ENCODE measurements at places on chromosomes 6 and 20.
A peak's percentile ranks its signal among the peaks of the same experiment; 100 is the strongest.

DNA sequence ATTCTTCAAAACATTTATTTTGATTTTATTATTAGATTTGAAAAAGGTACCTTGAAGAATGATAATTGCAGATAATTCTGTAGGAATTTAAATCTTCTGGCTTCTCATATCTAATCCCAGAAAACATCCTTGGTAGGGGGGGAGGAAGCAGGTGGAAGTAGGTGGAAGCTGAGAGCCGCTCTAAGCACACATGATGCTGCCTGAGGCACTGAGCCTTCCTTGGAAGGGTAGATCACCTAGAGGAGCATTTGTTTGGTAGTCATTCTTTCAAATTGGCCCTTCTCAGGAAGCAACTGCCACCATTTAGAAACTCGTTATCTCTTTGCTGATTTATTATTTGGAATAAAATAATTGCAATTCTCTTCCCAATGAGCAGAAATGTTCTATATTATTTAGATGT, 623.3 kb downstream of the CD109 start:
- no peak for DNase-seq

- DNase-seq: no peak
These were observed 5.1 kb downstream of the MTRES1 start for GRCh38 chr6:107033126-107033525.

DNA sequence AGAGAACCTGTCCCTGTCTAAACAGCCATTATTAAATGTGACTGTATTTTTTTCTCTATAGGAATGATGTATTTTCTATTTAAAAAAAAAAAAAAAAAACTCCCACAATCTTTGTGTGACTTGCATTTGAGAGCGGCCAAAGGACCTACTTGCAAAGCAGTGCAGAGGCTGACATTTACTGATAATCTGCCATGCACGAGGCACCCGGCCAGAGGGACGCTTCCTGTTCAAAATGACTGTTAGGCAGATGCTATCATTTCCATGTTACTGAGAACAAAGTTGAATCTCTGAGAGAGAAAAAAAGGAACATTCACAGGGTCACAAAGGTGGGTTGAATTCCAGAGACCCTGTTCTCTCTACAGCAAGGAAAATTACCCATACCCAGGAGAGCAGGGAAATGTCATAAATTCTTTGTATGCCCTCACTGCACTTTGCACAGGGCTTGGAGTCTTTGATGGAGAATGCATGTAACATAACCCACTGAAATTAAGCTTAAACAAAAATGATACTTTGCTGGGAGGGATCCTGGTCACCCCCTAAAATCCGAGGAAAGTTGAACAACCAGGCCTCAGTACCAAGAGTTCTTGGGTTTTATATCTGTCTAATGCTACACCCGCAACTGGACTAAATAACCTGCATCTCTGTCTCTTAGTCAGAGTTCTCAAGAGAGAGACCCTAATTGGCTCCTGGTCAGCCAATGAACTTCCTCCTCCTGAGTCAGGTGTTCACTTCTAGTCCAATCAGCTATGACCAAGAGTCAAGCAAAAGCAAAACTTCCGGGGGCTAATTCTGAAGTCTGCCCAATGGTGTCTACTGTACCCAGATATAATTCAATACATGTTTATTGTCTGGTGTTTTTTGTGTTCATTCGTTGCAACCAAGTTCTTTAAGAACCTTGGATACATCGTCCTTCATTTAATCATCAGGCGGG, 61.2 kb downstream of the GCLC start:
- DNase-seq: no peak

DNA sequence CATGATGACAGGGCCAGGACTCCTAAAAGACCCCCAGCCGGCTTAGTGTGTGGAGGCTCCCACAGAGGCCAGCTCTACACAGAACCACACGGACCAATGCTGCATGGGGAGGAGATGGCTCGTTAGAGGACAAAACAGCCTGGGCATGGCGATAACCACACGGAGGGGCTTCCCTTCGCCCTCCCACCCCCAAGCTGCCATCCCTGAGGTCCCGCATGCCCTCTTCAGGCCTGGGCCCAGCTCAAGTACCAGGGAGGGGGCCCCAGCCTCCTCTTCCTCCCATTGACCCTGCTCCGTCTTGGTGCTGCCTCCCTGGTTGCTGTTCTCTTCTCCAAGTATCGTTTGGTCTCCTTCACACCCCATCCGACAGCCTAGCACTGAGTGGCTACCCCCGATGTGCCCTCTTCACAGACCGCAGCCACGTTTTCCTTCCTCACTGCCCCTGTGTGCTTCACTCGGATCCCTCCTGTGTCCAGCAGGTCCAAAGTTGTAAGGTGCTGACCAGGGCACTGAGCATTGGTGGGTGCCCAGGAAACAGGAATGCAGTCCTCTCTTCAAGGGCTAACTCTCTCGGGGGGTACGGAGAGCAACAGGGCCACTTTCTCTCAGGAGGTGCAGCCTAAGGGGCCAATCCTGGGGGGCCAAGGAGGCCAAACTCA, 9.6 kb upstream of the MLN start:
- DNase-seq: no peak

GRCh38 chr6:142728364-142728763, 216.6 kb downstream of the HIVEP2 start:
- no peak for DNase-seq

DNA sequence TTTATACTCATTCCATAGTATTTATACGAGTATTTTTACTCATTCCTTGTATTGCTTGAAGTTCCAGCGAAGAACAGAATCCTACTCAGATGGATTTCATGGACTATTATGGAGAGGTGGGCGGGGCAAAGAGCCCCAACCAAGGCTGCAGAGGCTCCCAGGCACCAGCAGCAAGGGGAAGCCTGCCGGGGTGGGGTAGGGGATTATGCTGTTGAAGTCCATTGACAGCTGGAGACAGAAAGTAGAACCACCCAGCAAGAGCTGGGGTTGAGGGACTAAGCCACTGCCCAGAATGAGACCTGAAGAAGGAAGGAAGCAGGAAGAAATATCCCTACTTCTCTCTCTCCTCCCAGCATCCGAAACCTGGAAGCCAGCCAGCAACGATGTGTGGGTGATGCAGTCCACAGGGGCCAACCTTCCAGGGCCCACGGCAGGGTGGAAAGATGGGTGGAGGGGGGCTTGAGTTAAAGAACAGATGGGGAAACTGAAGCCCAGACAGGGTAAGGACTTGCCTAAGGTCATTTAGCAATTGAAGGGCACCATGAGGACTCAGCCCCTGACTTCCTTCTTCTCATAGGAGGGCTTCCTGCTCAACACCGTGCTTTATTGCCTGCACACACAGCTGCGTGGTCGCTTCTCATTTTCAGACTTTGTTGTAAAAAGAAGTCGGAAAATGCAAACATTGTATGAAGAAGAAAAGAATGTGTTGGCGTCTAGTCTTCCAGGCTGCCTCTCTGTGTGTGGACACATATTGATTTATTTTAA, 18.3 kb upstream of the GTSF1L start:
- no peak for DNase-seq

DNA sequence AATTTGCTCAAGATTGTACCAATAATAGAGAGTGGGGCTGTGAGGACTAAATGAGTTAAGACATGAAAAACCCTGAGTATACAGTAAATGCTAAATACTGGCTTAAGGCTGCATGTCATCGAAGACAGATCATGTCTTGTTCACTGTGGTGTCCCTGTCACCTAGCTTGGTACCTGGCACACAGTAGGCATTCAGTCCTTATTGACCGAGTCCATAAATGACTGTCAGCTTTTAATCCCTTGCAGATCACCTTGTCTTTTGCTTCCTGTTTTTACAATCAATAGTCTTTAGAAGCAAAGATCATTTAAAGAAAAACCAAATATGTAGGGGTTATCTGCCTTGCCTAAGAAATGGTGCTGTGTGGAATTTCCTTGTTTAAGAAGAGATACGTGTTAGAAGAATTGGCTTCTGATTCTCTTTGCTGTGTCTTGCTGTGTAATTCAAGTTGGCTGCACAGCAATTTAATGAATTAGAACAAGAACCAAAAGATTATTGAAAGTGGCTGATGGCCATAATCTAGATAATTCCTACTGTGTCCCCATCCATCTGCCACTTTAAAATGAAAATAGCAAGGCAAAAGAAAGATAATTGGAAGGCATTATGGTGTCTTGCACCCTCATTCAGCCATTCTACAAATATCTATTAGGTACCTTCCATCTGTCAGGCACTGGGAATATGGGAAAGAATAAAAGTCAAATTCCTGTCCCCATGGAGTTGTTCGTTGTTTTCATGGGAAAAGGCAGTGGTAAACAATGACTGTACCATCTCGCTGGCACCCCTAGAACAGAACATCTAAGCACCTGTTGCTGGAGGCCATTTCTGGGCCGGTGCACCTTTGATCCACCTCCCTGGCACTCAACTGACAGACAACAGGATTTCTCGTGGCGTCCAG, 12.4 kb upstream of the MAPK13 start:
- no peak for DNase-seq

DNA sequence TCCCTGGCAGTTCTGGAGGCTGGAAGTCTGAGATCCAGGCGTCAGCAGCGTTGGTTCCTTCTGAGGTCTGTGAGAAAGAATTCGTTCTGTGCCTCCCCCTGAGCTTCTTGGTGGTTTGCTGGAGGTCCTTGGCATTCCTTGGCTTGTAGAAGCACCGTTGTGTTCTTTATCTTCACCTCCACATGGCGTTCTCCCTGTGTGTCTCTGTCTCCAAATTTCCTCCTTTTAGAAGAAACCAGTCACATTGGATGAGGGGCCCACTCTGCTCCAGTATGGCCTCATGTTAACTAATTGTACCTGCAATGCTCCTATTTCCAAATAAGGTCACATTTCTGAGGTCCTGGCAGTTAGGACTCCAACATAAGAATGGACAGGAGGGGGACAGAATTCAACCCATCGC, 73.0 kb upstream of the BACH2 start:
- DNase-seq: no peak

- no peak for DNase-seq
These were observed 32.5 kb upstream of the PIM1 start for GRCh38 chr6:37137201-37138090.

GRCh38 chr6:80227545-80228105, 121.2 kb downstream of the BCKDHB start:
- DNase-seq: no peak

GRCh38 chr6:170094686-170095272, 196.1 kb downstream of the DLL1 start:
- no peak for DNase-seq

- DNase-seq: no peak
These were observed 7.3 kb upstream of the PCMTD2 start for GRCh38 chr20:64247970-64248841.

GRCh38 chr6:159701413-159701999, 8.5 kb upstream of the SOD2 start:
- DNase-seq: no peak

- DNase-seq: no peak
These were observed 10.8 kb downstream of the HLA-DQB2 start for GRCh38 chr6:32752580-32752979.

GRCh38 chr20:37327748-37328147, 18.2 kb upstream of the SRC start:
- no peak for DNase-seq

- DNase-seq: peak; percentile 82
These were observed 152.3 kb downstream of the CARMIL1 start for GRCh38 chr6:25431306-25431974.

GRCh38 chr6:5619249-5619648, 357.9 kb downstream of the FARS2 start:
- DNase-seq: no peak

- DNase-seq: no peak
These were observed 215.1 kb downstream of the PACRG start for GRCh38 chr6:162942866-162943265.

GRCh38 chr6:90284236-90285041, 12.2 kb downstream of the BACH2 start:
- peak; percentile 39 for DNase-seq

DNA sequence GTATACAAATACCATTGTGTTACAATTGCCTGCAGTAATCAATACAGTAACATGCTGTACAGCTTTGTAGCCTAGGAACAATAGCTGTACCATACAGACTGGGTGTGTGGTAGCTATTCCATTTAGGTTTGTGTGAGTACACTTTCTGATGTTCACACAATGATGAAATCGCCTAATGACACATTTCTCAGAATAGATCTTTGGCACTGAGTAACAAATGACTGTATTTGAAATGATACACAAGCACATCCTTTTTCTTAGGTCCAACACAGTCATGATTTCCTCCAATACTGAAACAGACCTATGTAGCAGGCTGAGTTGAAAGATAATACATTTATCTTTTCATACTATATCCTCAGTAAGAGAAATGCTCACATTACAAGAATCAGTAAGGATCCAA, 13.9 kb downstream of the KHDRBS2 start:
- DNase-seq: no peak

DNA sequence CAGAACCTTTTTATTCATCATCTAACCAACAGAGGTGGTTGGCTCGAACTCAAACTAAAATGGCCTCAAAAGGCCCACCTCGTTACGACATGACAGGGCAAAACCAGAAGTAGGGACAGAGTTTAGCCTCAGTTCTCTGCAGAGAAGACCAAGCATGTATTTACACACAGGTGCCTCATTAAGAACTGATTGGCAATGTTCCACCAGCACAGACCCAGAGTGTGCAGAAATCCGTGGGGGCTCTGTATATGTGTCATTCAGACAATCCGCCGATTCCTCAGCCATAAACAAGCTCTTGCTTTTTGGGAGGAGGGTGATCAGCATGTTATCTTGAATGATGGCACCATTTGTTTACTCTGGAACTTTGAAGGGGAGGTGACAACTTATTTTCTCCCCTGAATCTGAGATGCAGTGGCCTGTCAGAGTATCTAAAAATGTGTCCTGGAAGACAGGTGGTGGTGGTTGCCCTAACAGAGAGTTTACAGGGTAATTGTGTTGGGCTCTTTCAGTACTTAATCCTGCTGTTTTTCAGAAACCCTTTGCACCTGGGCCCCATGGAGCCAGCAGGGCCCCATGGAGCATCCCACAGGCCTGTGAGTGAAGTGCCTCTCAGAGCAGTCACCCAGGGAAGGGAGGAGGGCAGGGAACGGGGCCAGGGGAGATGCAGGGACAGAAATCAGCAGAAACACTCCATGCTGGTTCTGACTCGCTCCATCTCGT, 29.1 kb upstream of the C20orf203 start:
- DNase-seq: no peak

DNA sequence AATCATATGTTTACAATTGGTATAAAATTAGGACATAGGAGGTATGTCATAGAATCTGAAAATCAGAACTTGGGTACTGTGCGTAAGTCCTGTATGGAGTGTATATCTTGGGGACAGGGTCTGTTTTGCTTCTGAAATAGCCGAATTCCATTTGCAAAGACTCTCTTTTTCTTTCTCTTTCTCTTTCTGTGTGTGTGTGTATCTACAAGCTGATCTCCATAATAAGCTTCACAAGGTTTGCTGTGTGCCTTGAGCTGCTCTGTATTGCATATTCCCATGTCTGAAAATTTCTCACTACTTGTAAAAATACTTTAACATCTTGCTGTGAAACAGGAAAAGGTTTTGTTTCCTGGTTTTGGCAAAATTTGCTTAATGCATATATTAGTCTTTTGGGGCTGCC, 29.5 kb downstream of the STX11 start:
- no peak for DNase-seq

- DNase-seq: no peak
These were observed 120.6 kb downstream of the RCAN2 start for GRCh38 chr6:46370622-46371021.

- no peak for DNase-seq
These were observed 434.7 kb upstream of the SOX4 start for GRCh38 chr6:21158873-21159272.

Data from NCI-H2227 treated with DMSO at 0.1 percent for 48 hours (cell line).